ENCODE measurements at places on chromosomes 12 and 14.

DNA sequence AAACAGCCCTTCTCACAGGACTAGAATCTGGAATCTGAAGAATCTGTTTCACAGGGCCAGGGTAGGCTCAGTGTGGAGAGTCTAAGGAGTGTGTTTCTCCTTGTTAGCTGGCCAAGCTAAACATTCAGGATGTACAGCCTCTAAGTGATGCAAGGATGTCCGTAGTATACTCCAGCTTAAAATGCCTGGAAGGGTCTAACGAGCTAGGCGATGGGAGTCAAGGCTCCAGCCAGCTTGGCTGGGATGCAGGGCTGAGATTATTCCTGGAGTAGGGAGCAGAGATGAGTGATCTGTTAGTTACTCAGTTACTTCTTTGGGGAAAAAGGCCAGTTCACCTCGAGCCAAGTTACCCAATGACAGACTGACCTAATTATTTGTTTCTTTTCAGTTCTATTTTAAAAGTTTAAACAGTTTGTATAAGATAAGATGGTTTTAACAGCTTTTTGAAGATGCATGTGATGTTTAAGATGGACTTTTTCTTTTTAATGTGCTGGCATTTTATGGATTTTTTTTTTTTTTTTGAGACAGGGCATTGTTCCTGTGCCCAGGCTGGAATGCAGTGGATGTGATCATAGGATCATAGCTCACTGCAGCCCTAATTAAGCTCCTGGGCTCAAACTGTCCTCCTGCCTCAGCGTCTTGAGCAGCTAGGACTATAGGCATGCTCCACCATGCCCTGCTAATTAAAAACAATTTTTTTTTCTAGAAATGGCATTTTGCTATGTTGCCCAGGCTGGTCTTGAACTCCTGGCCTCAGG lies 41.1 kb downstream of the SYNE2 start:
- no peak for DNase-seq

DNA sequence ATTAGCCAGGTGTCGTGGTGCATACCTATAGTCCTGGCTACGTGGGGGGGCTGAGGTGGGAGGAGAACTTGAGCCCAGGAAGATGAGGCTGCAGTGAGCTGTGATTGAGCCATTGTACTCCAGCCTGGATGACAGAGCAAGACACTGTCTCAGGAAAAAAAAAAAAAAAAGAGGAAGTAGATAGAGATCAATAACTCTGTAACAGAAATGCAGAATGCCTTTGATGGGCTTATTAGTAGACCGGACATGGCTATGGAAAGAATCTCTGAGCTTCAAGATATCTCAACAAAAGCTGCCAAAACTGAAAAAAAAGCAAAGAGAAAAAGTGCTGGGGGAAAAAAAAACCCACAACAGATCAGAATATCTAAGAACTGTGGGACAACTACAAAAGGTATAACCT lies 37.5 kb downstream of the GPR68 start:
- DNase-seq: no peak

DNA sequence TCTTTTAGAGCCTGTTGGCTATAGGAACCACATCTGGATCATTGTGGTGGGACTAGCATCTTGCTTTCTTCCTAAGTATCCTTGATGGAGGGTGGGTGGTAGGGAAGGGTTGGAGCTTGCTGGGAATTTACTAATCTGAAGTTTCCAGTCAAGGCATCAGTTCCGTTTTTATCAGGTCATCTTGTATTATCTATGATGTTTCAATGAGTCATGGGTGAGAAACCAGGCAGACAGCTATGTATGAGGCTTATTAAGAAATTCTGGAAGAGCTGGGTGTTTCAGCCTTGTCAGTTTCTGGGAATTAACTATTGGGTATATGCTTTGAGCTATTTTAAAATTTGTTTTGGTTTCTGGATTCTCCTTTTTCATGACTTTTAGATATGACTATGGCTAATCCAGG lies 11.3 kb downstream of the TSFM start:
- no peak for DNase-seq

GRCh38 chr14:100898935-100899883 lies 4.3 kb downstream of the RTL1 start:
- no peak for DNase-seq

DNA sequence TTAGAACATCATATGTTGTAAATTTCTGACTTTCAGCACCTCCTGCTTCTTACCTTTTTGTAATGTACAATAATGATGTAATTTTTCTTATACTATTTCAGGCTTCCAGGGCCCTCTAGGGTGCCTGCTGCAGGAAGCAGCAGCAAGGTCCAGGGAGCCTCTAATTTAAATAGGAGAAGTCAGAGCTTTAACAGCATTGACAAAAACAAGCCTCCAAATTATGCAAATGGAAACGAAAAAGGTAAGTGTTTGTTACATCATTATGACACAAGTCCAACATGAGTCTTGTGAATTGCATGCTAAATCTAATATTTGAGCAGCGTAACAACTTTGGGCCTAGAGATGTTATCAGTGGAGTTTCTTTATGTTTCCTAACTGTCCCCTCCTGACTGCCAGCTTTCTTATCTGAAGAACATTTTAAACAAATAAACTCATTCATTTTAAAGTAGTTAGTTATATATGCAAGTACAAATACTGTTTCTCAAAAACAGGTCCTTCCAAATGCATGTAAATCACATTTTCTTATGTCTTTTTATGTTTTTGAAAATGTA lies 167.6 kb downstream of the NAV3 start:
- no peak for DNase-seq

DNA sequence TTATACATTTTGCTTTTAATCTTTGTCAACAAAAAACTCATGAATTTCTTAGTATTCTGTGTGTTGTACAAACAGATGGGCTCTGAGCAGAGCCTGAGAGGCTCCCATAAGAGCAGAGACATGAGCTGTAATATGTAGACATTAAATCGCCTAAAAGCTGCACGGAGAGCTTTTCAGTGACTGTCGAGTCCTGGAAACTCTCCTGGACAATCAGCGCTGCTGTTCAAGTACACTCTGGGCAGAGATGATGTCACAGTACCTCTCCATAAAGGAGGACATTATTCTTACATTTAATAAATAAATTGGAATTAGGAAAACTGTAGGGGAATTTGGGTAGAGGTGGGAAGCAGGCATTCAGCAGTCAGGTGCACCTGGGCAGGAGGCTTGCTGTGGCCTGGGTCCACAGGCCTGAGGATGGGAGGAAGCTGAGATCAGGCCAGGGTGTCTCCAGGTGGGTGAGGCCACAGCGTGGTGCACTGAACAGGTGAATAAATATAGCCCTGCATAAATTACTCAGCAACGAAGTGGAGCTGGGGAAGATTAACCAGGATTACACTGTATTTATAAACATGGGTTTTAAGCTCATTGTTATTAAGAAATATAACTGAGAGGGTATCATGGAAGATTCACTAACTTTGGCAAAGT lies 13.3 kb upstream of the TCL1A start:
- no peak for DNase-seq

GRCh38 chr12:7483343-7483742 lies 20.2 kb downstream of the CD163 start:
- DNase-seq: no peak

GRCh38 chr12:132638541-132639408 lies 20.2 kb downstream of the P2RX2 start:
- DNase-seq: no peak

DNA sequence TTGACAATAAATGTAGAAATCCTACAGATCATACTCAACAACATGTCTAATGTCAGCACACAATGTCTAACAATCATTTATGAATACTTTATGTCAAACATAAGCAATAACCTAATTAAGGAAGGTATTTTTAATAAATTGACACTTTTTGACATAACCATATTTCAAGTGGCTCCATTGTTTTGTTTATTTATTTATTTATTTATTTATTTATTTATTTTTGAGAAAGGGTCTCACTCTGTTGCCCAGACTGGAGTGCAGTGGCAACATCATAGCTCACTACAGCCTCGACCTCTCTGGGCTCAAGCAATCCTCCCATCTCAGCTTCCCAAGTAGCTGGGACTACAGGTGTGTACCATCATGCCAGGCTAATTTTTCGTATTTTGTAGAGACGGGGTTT lies 267.6 kb upstream of the BTG1 start:
- no peak for DNase-seq

DNA sequence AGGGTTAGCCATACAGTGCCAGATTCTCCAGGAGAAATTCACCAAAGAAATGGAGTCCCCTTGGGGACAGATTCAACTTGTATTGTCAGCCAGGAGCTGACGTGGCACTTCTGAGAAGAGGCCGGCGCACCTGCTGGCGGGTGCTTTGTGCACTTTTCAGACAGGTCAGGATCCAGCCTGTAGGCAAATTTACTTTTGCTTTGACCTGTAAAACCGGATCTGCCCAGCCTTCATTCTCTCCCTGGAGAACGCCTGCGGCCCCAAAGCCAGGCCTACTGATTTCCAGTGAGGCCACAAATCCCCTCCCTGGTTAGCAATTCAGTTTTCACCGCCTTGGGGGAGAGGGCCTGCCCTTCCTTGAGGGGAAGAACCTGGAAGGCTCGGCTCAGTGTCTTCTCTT lies 17.4 kb downstream of the P2RX4 start:
- DNase-seq: no peak

DNA sequence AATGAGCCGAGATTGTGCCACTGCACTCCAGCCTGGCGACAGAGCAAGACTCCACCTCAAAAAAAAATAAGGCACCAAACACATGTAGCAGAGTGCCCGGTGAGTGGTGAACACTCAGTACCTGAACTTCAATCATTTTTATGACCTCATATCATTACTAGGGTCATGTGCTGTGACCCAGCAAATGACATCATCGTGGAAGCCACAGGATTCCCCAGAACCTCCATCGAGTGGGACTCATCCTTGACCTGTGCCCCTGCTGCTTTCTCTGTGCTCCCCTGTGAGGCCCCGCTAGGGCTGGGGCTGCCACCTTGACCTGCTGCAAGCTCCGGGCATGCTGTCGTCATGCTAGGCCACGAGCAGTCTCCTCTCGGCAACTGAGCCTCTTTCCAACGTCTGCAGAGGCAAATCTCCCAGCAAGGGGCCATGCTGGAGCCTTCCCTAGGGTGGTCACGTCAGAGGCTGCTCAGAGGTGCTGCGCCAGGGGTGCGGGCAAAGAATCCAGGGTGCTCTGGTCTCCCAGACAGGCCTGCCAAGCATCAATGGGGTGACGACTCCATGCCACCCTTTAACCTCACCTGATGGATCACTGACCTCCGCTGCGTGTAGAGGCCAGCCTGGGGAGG lies 18.5 kb downstream of the GLTP start:
- DNase-seq: no peak

- DNase-seq: no peak
Observed at GRCh38 chr12:22250762-22251161, 83.7 kb downstream of the ST8SIA1 start.

GRCh38 chr14:96961895-96962294 lies 164.7 kb downstream of the VRK1 start:
- DNase-seq: no peak

DNA sequence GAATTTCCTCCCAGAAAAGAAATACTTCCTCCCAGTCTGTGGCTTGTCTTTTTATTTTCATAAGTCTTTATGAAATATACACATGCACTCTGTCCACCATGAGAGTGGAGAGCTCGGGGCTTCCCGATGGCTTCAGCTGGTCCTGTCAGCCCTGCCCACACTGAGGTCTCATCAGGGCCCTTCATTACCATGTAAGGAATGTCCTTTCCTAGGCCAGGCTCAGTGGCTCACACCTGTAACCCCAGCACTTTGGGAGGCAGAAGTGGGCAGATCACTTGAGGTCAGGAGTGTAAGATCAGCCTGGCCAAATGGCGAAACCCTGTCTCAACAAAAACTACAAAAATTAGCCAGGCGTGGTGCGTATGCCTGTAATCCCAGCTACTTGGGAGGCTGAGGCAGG lies 77.0 kb downstream of the CPSF2 start:
- DNase-seq: no peak
